ENCODE measurements at places on chromosomes 7 and 10.
A peak's percentile ranks its signal among the peaks of the same experiment; 100 is the strongest.

GRCh38 chr7:148303295-148304082 lies 287.1 kb upstream of the C7orf33 start:
- DNase-seq, result no peak

GRCh38 chr10:108836362-108836761 lies 1086.9 kb downstream of the XPNPEP1 start:
- no peak for DNase-seq

DNA sequence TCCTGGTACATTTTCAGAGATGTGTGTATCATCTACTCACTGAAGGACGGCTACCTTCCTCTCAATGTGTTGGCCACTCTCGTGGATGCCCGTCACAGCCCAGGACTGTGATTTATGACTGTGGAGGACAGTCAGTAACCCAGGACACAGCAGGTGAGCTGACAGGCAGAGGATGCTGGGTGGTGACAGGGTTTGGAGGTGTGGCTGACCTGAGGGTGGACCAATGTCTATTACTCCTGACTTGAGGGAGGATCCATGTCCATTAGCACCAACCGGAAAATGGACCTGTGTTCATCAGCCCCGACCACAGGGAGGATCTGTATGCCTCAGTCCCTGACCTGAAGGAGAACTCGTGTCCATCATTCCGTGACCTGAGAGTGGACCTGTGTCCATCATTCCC lies 96.1 kb downstream of the ADCY1 start:
- no peak for DNase-seq

DNA sequence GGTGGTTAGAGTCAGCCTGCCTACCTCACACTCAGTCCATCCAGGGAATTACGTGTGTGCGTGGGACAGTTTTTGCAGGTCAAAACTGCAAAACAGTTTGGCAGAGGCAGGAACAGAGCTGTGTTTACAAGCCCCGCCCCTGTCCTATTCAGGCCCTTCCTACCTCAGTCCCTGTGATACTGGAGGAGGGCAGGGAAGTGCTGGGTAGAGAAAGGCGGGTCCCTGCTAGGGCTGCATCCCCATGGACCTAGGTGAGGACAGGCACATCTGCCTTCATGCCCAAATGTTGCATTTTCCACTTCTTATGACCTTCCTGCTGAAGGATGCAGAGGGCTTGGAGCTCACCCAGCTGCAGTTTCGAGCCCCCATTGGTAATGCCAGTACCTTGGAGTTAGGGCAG lies 25.1 kb downstream of the SBDS start:
- no peak for DNase-seq

- no peak for DNase-seq
These were observed 20.8 kb upstream of the ZNF862 start for GRCh38 chr7:149817301-149817771.

GRCh38 chr10:25633542-25633941 lies 300.5 kb upstream of the MYO3A start:
- no peak for DNase-seq

DNA sequence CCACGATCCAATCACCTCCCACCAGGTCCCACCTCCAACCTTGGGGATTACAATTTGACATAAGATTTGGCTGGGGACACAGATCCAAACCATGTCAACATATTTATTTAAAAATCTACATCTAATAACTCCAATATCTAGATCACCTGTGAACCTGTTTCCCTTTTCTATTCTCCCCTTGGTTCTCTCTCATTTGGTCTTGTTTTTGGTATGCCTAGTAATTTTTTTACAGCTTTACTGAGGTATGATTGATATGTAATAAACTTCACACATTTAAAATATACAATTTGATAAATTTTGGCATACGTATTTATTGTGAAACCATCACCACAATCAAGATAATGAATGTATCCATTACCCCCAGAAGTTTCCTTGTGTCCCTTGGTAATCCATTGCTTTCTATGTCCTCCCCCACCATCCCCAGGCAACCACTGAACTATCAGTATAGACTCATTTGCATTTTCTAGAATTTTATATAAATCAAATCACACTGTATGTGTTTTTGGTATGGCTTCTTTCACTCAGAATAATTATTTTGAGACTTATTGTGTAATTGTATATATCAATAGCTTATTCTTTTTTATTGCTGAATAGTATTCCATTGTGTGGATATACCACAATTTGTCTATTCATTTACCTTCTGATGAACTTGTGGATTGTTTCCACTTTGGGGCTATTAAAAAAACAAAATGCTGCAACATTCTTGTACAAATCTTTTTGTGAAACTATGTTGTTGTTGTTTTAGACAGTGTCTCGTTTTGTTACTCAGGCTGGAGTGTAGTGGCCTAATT lies 45.2 kb upstream of the NUB1 start:
- DNase-seq, result no peak

GRCh38 chr7:29255906-29256692 lies 61.5 kb downstream of the CHN2 start:
- DNase-seq, result no peak

DNA sequence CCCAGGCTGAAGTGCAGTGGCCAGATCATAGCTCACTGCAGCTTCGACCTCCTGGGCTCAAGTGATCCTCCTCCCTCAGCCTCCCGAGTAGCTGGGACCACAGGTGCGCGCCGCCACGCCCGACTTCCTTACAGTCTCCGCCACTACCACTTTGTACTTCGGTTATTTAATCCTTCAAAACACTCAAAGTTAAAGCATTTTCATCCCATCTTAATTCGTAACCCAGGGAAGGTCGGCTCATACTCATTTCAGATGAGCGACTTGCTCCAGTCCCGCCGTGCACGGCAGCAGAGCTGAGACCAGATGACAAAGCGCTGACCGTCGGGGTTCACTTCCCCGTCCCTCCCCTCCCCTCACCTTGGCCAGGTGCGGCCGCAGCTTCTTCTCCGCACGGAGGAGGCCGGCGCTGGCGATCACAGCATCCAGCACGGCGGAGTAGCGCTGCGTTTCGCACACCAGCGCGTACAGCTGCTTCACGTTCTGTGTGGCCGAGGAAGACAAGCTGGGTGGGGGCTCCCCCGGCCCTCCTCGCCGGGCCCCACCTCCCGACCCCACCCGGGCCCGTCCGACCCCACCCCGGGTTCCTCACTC lies 457 bp downstream of the NSUN5 start:
- DNase-seq, result peak; percentile 18

- peak; percentile 12 for DNase-seq
These were observed 108.6 kb upstream of the KCNMA1 start for GRCh38 chr10:77746047-77746707.
